GM23338 (cell line): ENCODE measurements at places on chromosomes 11 and 22. TPM values are rescaled to one million over a fixed set of nuclear protein-coding genes. Genes with fewer than 3 reads are reported as not detected.

The CLDN5 gene
- polyA plus RNA-seq, result 2.0 and 3.9 TPM in 2 replicates

The ELMOD1 gene
- 1.6 and 1.8 TPM in 2 replicates for polyA plus RNA-seq

The EP300 gene
- polyA plus RNA-seq, result 39.4 and 40.7 TPM in 2 replicates

The APOL1 gene
- polyA plus RNA-seq, result 0.11 and 0.23 TPM in 2 replicates

The EI24 gene
- polyA plus RNA-seq, result 132 and 135 TPM in 2 replicates

The OR51B4 gene
- not detected in 2 replicates for polyA plus RNA-seq

The A4GALT gene
- polyA plus RNA-seq, result 7.0 and 8.9 TPM in 2 replicates

The ACTN3 gene
- polyA plus RNA-seq, result 6.0 and 7.3 TPM in 2 replicates

The TMEM86A gene
- polyA plus RNA-seq, result 0.91 and 0.99 TPM in 2 replicates

The TNNT3 gene
- not detected in 2 replicates for polyA plus RNA-seq

The LDHAL6A gene
- polyA plus RNA-seq, result 0.10 and 0.16 TPM in 2 replicates

The EHF gene
- polyA plus RNA-seq, result not detected in 2 replicates

The FBLN1 gene
- 88.4 and 90.1 TPM in 2 replicates for polyA plus RNA-seq

The SLC22A6 gene
- polyA plus RNA-seq, result not detected in 2 replicates

The FAM83F gene
- polyA plus RNA-seq, result 3.5 and 3.7 TPM in 2 replicates

The KCNJ5 gene
- polyA plus RNA-seq, result not detected in 2 replicates

The DENND6B gene
- 0.12 and 0.71 TPM in 2 replicates for polyA plus RNA-seq

The PHF21A gene
- 18.7 and 21.7 TPM in 2 replicates for polyA plus RNA-seq

The TSGA10IP gene
- polyA plus RNA-seq, result 1.6 and 2.5 TPM in 2 replicates
